ENCODE measurements at places on chromosomes 6 and 20.

DNA sequence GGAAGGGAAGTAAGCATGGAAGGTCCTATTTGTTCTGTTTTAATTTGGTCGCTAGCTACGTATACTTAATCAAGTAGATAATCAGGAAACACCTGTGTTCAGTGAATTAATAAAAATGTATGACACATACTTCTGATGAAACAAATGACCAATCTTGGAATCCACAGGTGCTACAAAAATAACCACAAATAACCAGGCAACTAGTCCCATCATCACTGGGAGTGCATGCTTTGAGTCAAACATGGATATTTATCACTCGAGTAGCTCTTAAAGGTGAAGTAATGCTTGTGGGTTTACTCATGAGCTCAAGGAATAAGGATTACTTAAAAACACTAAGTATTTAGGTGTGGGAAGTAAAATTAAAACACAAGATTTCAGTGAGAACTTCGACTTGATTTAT lies 285.6 kb upstream of the ID4 start:
- no peak for DNase-seq

DNA sequence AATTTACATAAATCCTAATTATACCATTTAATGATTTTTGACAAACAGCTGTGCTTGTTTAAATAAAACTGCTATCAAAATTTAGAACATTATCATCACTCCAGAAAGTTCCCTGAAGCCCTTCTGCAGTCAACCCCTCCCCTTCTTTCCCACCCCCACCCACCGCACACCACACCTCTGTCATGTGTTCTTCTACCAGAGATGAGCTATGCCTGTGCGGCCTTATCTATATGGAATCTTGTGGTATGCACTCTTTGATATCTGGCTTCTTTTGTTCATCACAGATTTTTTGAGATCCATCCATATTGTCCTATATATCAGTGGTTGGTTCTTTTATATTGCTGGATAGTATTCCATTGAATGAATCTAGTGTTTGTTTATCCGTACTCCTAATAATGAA lies 7.2 kb downstream of the MYLIP start:
- DNase-seq = no peak

GRCh38 chr6:56659721-56660380 lies 17.2 kb upstream of the DST start:
- DNase-seq = no peak

DNA sequence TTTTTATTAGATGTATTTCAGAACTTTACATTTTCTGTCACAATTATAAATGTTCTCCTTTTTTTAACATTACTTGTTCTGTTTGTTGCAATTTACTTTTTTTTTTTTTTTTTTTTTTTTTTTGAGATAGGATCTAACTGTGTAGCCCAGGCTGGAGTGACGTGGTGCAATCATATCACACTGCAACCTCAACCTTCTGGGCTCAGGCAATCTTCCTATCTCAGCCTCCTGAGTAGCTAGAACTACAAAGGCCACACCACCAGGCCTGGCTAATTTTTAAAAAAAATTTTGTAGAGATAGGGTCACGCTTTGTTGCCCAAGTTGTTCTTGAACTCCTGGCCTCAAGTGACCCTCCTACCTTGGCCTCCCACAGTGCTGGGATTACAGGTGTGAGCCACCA lies 15.1 kb upstream of the MBOAT1 start:
- DNase-seq = no peak

DNA sequence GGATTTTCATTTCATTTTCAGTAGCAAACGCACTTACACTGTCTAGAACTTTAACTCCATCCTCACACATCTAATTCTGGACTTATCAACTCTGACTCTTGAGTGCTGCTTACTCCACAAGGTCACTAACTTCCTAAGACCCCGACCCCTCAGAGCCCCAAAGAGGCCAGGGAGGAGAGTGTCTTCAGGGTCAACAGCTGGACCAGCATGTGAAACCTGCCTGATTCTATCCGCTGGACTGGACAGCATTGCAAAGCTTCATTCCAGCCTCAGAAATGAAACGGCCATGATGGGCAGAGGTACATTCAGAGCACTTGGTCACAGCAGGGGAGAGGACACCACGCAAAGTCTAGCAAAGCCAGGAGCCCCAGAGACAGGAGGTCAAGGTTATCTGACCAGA lies 9.1 kb downstream of the RNASET2 start:
- DNase-seq = no peak

DNA sequence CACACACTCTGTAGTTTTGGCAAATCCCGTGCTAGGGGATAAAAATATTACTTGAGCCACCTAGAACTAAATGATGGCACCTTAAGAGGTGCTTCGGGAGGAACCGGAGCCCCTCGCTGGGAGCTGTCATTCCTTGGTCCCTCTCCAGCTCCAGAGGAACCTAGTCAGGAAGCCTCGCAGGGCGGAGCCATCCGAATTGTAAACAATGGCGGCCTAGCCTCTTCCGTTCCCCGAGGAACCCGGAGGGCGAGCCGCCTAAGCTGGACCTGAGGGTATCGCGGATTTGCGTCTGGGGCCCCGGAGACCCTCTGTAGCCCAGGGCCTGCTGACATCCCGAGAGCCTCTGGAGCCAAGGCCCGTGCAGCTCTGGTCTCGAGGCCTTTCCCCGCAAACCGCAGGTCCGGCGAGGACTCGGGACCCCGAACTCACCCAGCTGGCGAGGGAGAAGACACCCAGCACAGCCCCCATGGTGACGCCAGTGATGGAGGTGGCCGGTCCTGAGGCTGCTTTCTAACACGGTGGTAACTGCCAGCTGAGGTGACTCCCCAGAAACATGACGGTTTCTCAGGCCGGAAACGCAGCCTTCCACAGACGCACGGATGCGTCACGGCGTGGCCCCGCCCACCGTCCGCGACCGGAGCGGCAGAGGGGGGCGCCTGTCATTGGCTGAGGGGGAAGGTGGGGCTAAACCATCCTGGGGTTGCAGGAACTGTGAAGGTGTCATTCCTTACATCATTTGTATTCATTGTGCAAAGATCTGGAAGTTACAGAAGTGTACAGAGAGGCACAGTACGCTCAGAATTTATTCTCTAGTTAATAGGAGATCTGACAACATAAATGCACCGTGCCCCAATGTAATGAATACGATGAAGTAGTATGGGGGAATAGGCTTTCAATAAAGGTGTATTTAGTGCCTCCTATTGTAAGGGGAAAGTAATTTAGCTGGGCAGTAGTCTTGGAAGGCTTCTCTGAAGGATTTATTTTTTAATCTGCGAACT lies at the start of gene SERINC3:
SERINC3 (minus strand) TSS at position 587 of the 998 bp plus-strand sequence; CDS start at position 468, 119 bp downstream.
- peak; percentile 94 for DNase-seq

DNA sequence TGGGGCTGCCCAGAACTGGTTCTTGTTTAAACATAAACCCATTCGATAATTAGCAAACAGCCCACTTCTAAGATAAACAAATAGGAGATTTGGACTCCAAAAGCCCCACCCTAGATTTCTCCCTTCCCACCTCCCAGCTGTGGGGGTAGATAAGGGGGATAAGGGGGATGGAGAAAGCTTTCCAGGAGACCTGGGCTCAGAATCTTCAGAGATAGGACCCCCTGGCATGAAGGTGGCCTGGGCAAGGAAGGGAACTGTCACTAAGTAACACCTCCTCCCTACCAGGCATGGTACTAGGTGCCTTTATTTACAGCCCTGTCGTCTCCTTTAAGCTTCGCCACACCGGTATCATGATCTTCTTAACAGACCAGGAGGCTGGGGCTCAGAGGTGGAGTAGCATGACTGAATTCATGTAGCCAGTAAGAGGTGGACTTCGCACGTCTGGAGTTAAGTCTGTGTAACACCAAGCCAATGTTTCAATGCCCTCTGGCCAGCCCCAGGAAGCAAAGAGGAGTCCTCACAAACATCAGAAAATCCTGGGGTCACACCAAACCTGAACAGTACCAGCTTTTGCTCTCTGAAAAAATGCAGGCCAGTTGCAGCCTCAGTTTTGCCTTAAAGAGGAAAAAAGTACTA lies 4.6 kb downstream of the SDC4 start:
- DNase-seq = peak; percentile 89

DNA sequence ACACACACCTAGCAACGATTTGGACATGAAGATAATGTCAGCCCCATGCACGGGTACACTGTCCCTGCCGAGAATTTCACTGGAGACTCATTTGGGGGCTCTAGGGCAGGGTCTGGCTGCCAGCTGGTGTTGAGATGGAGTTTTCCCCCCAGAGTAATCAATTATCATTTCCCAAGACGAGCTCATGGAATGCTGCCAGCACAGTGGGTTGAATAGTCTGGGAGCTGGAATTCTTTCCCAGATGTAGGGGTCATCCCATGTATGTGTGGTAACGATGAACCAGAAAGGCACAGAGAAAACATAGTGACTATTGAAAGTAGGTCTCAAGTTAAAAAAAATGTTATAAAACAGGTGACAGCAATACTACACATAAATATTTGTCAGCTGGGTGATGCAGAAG lies 579.9 kb downstream of the MAFB start:
- no peak for DNase-seq

DNA sequence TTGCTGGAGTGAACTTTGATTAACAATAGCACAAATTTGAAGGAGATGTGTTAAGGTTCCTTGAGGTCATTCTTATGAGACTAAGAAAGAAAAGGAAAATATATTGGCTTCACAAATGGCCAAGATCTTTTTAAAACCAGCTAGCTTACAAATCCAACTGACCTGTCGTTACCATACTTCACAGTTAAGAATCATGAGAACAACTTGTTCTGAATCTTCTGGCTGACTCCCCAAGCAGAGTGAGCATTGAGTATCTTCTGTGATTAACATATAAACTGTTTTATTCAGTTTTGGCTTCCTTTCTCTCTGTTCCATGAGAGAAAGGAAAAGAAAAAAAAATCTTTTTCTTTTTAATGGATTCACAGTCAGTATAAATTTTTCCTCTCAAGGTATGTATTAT lies 277.1 kb downstream of the KHDC1L start:
- no peak for DNase-seq

DNA sequence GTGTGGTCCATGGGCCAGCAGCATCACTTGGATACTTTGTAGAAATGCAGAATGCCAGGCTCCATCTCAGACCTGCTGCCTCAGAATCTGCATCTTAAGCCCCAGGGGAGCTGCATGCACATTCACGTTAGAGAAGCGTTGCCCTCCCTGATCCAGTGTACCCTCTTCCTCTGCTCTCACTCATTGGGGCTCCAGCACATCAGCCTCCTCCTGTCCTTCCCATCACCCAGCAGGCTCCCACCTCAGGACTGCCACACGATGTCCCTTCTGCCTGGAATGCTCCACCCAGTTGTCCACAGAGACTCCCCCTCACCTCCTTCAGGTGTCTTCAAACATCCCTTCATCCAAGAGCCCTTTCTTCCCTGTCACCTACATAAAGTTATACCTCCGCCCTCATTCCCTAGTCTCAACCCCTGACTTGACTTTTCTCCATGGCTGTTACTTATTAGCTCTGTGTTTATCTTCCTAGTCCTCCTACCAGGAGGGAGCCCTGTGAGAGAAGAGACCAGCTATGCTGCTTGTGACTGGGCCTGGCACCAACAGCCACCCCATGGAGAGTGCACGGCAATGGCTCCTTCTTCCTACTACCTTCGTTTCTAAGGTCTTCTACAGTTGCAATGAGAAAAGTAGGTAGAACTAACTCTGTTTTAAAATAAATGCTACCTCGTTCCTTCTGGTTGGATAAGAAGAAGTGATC lies 3.3 kb upstream of the ACSS1 start:
- DNase-seq = peak; percentile 72

DNA sequence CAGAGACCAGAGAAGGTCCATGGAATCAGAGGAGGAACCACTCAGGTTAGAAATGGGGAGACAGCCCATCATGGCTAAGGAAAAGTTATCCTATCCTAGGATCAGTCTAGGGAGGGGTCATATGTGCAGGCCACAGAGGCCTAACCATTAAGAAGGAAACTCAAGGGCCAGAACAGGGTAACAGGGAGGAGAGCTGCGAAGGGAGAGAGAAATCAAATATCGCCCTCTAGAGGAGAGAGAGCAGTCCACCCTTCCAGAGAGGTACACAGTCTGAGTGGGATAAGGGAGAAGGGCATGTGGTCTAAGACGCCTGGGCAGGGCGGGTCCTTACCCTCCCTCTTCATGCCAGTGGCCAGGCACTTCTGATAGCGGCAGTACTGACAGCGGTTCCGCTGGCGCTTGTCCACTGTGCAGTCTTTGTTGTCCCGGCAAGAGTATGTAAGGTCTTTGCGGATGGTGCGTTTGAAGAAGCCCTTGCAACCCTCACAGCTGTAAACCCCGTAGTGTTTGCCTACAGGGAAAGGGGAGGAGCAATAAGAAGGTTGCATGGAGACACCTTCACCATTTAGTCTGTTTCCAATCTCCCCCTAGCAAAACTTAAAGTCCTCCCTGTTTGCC lies 2.9 kb downstream of the RXRB start:
- DNase-seq = peak; percentile 80

- peak; percentile 58 for DNase-seq
Observed at GRCh38 chr6:137233911-137234863, 15.0 kb upstream of the IFNGR1 start.

DNA sequence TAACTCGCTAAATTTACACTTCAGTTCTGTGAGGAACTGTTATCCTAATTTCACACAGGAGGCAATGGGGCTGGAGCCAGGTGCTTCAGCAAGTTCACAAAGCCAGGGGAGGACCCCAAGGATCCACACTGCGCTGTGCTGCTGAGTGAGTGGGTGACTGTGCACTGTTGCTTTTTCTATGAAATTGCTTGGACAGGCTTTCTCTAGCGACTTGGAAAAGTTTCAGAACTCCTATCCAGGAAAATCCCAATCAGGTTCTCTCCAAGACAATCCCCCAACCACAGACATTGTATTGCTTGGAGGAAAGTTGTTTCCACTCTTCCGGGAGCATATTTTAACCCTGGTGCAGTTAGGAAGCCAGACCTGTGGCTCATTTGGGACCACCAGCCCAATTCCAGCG lies 175.9 kb upstream of the CST7 start:
- DNase-seq = no peak

- no peak for DNase-seq
Observed at GRCh38 chr6:97813889-97814567, 531.0 kb upstream of the MMS22L start.

DNA sequence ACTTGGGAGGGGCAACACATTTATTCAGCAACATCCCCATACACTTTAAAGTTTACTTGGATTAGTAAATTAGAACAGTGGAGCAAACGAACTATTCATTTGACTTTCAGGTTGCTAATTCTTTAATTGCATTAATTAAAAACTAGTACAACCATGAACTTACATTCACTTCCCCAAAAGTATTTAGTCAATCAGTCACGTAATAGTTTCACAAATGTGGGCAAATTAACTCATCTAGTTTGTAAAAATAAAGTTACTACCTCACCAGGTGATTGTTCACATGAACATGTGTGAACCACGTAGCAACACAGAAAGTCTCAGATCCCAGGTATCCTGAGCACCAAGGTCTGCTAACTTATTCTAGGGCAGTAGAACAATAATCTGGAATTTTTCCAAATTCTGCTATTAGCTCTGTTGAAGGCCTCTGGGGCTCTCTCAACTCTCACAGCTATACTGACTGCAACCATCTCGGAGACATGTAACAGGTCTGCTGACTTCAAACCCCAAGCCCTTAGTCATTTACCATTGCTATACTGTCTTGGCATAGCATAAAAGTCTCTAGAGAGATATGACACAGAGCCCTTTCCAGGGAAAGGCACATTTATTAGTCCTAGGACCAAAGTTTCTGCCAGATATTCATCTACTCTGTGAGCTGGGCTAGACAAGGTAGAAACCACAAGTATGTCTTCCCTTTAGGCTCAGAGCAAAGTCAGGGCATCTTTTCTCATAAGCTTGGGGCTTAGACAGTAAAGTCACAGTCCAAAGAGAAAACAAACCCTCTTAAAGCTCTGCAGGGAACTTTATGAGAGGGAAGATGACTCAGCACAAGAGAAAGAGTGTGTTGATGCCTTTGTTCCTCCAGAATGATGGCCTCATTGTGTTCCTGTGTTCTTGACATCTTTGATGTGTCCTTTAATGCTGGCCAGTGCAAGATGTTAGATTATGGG lies 50.9 kb upstream of the CCDC28A start:
- peak; percentile 19 for DNase-seq

Data from HepG2 (cell line).